Mesenteric fat pad (tissue), 1 donor: ENCODE measurements at places on chromosomes 3 and 15. TPM values are rescaled to one million over a fixed set of nuclear protein-coding genes. Genes with fewer than 3 reads are reported as not detected.

GRCh38 chr3:136942803-136943202, 15.0 kb upstream of the IL20RB start:
- no peak for DNase-seq

GRCh38 chr15:38127306-38127771, 125.3 kb upstream of the SPRED1 start:
- no peak for DNase-seq

- DNase-seq, result no peak
Measured at GRCh38 chr3:12076031-12076430, 71.8 kb downstream of the SYN2 start.

- DNase-seq, result no peak
Measured at GRCh38 chr15:81966631-81967030, 79.2 kb downstream of the MEX3B start.

DNA sequence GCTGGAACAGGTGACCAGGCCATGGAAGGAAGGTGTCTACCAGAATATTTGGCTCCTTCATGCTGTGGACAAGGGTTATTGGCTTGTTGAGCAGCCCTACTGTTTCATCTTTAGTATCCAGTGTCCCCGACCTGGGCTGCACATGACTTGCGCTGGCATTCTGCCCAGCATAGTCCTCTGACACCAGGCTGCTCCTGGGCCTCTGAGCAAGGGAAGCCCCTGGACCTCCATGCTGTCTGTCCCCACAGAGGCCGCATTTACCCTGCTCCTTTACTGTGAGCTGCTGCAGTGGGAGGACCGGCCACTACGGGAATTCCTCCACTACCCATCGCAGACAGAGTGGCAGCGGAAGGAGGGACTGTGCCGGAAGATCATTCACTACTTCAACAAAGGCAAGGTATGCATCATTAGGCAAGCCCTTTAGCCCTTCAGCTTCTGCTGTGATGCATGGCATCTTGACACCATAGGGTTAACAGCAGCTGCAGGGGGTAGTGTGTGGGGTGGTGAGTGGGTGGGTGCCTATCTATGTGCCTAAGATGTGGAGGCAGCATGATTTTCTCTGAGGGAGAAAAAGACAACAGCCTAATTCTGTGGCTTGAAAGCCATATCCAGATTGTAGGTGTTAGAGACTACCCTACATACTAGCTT, 44.0 kb upstream of the MANF start:
- DNase-seq, result peak; percentile 67

GRCh38 chr15:92438471-92438870, 44.8 kb downstream of the ST8SIA2 start:
- DNase-seq, result no peak

DNA sequence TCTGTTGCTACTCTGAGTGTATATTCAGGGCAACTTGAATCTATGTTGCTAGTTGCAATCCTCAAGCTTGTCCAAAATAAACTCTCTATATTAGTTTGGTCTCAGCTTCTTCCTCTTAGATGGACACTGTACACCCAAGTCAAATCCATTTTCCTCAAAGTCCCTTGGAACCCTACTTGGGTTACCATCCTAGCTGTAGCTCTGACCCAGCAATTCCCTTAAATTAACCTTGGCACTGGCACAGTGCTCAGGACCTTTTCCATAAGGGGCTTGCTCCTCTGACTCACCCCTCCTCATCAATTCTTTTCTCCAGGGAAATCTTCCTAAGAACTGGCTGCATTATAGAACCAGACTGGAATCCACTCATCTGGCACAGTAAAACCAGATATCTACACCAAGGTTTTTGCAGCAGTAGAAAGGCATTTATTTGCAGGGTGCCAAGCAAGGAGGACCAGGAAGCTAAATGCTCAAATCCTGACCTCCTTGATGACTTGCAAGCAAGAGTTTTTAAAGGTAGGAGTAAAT, 44.9 kb upstream of the B3GALNT1 start:
- DNase-seq, result no peak

DNA sequence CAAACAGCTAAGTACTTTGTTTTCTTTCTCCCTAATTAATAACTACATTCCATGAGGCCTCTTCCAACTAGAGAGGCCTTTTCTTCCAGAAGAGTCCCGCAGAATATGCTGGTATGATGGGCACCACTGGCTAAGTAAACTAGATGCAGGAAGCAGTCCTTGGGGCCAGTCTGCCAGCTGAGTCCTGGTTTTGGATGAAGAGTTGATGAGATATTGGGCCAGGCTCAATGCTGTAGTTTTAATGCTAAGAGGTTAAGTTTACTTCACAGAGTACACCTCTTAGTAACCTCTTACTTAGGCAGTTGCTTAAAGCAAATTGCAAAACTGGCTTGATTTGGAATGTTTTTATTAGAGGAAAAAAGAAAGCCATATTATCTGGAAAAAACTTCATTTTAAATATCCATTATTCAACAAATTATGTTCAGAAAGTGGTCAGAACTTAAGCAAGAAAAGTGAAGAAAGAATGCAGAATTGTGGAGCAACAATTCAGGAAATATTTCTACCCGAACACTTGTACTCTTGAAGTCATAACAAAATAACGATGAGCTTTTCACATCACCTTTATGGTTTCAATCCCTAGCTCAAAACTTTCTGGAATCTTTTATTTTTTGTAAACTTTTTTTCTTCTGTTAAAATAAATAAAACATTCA, 178.4 kb upstream of the CDIN1 start:
- DNase-seq, result no peak

- DNase-seq, result no peak
Measured at GRCh38 chr15:42184296-42184695, 23.8 kb downstream of the VPS39 start.

GRCh38 chr3:16559653-16560365, 45.4 kb downstream of the DAZL start:
- DNase-seq, result no peak

- no peak for DNase-seq
Measured at GRCh38 chr3:151357463-151357850, 27.1 kb downstream of the P2RY12 start.

DNA sequence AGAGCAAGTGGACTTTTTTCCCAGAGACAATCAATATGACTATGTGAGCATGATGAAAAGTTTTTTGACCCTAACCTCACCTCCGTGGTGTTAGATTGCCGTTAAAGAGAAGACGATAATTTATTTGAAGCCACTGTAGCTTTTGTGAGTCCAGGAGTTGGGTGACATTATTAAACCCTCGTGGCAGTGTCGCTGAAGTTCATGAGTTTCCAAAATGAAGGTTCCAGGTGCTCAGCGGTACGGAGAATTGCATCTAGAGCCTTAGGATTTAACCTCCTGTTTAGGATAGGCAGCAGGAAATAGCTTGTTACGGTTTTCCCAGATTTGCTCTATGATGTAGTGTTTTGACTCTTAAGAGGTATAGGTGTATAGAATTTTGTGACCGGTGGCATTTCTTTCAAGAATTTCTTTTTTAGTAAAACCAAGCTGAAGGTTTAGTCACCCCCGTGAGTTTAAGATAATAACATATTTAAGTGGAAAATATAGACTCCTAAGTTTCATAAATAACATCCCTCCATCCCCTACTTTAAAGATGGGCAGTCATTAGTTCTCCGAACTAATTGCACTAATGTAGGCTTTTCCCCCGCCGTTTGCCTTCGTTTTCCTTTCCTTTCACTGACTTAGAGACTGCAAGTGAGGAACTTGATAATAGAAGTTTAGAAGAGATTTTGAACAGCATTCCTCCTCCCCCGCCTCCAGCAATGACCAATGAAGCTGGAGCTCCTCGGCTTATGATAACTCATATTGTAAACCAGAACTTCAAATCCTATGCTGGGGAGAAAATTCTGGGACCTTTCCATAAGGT, 2.0 kb downstream of the SMC4 start:
- DNase-seq, result no peak

- DNase-seq, result no peak
Measured at GRCh38 chr15:59035201-59035600, 47.7 kb downstream of the RNF111 start.

DNA sequence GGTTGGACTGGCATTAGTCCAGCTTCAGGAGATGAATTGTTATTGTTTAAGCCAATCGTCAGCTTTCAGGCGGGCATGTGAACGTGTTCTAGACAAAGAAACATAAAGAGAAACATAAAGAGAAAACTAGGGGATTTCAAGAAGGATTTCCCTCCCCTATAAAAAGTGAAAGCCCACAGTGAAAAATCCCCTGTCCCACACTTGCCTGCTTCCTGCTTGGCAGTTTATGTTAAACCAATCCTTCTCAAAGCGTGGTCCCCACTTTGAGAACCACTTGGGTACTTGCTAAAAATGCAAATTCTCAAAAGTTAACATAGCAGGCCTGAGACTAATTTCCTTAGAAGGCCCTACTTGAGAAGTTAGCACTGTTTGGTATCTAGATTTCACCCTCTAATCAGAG, 293.0 kb upstream of the SOX14 start:
- DNase-seq, result no peak

DNA sequence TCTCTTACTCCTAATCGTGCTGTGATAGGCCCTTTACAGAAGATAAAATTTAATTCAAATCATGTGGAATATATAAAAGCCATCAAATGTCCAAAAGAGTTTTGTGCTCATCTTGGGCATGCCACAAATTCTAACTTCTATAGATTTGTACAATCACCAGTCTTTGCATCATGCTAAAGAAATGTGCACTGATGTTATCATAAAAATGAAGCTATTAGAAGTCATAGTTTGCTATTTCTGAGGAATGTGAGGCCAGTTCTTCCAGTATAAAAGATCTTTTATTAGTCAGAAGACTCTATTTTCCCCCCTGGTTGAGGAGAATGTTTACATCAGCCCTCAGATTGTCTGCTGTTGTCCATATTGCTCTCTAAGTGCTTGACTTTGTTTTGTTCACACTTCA, 2.1 kb upstream of the ANXA2 start:
- no peak for DNase-seq

GRCh38 chr15:77631745-77632533, 773 bp downstream of the LINGO1 start:
- DNase-seq, result no peak

GRCh38 chr15:82918607-82919230, 33.8 kb downstream of the HOMER2 start:
- no peak for DNase-seq

DNA sequence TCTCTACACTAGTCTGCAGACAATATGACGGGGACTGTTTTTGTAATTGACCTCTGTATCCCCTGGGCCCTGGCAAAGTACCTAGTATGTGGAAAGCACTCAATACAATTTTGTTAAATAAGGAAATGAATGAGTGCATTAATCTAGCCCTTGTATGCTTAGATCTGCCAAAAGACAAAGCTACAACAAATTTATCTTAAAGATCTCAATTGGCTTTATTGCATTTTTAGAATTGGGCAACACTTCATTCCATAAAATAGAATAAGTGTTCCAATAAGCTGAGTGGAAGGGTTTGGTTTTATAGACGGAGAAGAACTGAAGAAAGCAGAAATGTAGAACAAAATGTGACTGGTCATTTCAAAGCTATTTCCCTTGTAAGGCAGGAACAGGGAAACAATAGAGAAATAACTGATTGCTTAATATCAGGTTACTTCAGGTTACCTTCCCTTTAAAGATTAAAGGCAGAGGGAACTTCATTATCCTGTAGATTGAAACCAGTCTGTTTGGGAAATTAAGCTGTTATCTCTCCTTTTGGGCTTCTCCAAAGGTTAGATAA, 108.3 kb upstream of the MME start:
- DNase-seq, result no peak

DNA sequence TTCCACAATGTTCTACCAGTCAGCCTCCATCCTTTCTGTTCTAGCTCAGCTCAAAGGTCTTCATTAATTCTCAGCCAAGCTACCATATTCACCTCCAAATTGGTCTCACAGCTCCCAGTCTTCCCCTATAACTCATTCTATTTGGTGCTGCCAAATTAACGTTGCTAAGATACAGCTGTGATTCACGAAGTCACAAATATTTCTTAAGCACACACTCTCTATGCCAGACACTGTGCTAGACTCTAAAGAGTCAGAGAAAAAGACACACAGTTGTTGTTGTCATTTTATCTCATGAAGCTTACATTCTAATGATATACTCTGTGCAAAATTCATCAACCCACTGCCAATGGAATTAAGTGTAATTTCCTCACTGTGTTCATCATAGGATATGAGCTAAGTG, 102.8 kb downstream of the FRMD5 start:
- no peak for DNase-seq

GRCh38 chr3:19539518-19540392, 391.4 kb downstream of the KCNH8 start:
- DNase-seq, result no peak

DNA sequence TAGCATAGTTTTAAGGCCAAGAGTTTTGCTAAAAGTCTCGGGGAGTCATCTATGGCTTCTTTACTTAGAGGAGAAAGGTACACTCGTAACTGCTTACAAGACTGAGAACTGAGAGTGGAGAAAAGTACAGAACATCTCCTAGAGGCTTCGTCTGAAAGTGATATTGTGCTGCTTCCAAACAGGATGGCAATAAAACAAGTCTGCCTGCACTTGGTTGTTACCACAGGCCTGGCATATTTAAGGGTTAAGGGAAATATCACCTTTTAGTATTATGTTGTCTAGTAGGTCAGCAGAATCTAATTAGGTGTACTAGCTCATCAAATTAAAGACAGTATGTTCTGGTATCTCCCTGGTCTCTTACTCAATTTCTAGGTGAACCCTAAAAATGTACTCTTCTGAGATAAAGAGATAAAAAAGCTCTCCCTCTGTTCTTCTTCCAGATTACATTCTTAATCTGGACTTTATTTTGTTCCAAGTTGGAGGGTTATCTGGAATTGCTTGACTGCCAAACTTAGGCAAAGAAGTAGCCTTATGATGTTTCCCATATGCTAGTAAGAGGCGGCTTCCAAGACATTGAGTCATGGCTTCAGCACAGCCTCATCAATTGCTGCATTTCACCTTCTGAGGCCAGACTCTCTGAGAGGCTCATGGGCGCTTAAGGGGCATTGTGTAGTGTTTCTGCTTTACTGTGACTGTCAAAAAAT, 181.3 kb downstream of the LSAMP start:
- DNase-seq, result no peak

The LMCD1 gene
- total RNA-seq, result 506 TPM

The PLCB2 gene
- 31.9 TPM for total RNA-seq

The RPP25 gene
- total RNA-seq, result 10.7 TPM

The IL17RD gene
- total RNA-seq, result 3.5 TPM

The GOLGA8O gene
- 1.5 TPM for total RNA-seq

The SAMD7 gene
- total RNA-seq, result not detected

The ATP10A gene
- 27.2 TPM for total RNA-seq

The APH1B gene
- 25.0 TPM for total RNA-seq

The XCR1 gene
- 0.16 TPM for total RNA-seq

The PCCB gene
- total RNA-seq, result 28.5 TPM

The FRMD5 gene
- total RNA-seq, result 0.13 TPM

The TRH gene
- total RNA-seq, result not detected

The SLC51A gene
- total RNA-seq, result 1.3 TPM

The NPAP1 gene
- total RNA-seq, result not detected

The KBTBD8 gene
- 1.8 TPM for total RNA-seq
